ENCODE measurements at places on chromosomes 13 and 19.
A peak's percentile ranks its signal among the peaks of the same experiment; 100 is the strongest.

DNA sequence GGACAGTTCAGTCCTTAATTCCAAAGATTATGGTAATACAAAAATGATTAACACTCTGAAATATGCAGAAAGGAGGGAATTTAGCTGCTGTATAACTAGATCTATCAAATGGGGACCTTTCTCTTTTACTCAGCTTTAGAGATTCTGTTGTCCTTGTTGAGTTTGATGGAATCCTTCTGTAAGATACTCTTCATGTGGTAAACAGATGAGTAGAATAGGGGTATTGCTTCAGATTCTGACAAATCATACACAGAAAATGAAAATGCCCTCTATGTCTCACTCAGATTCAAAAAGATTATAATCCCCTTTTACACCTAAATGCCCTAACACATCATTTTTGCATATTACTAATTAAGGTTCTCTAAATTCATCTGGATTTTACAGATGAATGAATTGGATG, 50.7 kb downstream of the ARHGAP35 start:
- no peak for DNase-seq

- no peak for DNase-seq
These were observed 11.6 kb downstream of the ADPRHL1 start for GRCh38 chr13:113441661-113442060.

GRCh38 chr13:30737511-30738337, 2.4 kb downstream of the ALOX5AP start:
- peak; percentile 71 for DNase-seq

- no peak for DNase-seq
These were observed 6.4 kb upstream of the QTRT1 start for GRCh38 chr19:10694706-10695307.

Data from OCI-LY7 (cell line).